NCI-H187 treated with DMSO at 0.1 percent for 48 hours (cell line): ENCODE measurements at places on chromosomes 13 and 19.

DNA sequence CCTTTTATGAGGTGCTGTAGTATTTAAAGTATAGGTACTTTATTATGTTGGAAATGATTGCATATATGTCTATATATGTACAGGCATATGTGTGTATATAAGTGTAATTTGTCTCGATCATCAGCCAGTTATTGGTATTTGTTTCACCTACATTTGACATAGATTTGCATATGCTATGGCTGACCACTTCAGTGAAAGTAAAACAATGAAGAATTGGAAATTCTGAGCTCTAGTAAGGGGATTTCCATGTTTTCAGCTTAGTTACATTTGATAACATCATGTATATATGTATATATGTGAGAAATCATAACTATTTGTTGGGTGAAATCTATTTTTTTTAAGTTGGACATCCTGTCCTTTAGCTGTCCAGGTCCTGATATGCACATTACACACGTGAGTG, 1303.9 kb downstream of the EFNB2 start:
- DNase-seq, result no peak

DNA sequence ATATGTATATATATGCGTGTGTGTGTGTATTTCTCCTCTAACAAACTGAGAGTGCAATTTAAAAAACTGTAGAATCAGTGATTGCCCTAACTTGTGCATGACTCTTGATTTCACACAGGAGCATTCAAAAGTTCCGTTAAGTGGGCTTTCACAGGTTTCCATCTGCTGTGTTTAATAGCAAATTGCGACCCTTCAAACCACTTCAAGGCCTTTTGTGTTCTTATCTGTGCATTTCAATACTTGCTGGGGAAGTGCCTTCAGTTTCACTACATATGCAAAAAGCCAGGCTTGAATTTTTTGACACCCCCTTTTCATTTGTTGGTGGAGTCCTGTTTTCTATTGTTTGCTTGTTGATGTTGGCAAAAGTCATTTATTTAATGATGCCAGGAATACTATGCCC, 158.0 kb downstream of the TM9SF2 start:
- peak; percentile 65 for DNase-seq

- DNase-seq, result no peak
Observed at GRCh38 chr19:7977021-7977722, 28.3 kb downstream of the ELAVL1 start.

DNA sequence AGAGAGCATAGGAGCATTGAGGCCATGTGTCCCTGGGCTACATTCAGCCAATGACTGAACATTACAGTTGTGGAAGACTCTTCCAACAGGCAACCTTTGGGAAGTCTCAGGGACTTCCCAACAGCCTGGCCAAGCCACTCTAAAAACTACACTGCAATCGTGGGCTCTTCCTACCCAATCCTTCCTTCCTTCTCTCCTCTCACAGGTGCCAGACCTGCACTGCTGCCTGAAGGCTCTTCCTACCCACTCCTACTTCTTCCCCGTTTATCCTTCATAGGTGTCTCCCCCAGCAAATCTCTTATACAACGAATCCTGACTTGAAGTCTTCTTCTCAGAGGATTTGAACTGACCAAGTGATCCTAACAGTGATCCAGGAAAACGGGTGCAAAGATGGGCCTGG, 47.1 kb upstream of the MBNL2 start:
- no peak for DNase-seq

- no peak for DNase-seq
Observed at GRCh38 chr19:6692027-6692426, 22.1 kb upstream of the TNFSF14 start.

GRCh38 chr19:37251308-37252229, 33.6 kb downstream of the ZNF383 start:
- DNase-seq, result peak; percentile 88

DNA sequence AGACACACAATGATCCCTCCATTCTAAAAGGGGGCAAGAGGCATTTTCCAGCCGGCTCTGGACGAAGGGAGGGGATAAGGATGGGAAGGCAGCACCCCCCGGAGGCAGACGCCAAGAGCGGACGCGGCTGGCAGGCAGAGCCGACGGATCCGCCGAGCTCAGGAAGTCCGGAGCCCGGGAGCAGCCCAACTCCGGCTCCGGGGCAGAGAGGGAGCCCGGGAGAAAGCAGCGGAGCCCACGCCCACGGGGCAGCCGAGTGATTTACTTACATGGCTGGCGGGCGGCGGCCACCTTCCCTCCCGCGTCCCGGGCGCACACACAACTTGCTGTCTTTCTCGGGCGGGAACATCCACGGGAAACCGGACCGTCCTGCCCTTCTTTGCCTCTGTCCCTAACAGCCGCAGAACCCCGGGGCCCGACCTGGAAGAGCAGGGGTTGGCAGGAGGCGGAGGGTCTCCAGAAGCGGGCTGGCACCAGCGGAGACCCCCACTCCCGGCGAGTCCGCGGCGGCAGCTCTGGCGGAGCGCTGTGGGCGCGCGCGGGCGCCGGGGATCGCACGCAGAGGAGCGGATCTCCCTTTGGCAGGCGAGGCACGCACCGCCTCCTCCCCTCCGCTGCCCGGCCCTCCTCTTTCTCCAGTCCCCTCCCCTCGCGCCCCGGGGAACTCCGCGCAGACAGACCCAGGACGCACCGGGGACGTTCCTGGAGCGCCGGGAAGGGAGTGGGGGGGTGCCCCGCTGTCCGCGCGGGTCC, at the start of gene LHFPL6:
TSS of gene LHFPL6 (minus strand) at position 580 of the 753 bp plus-strand sequence.
- DNase-seq, result no peak

DNA sequence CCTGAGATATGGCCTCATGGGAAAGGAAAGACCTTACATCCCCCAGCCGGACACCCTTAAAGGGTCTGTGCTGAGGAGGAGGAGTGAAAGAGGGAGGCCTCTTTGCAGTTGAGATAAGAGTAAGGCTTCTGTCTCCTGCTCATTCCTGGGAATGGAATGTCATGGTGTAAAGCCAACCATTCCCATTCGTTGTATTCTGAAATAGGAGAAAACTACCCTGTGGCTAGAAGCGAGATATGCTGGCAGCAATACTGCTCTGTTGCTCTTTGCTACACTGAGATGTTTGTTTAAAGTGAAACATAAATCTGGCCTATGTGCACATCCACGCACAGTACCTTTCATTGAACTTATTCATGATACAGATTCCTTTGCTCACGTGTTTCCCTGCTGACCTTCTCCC, 783 bp upstream of the ZNF587B start:
- no peak for DNase-seq

DNA sequence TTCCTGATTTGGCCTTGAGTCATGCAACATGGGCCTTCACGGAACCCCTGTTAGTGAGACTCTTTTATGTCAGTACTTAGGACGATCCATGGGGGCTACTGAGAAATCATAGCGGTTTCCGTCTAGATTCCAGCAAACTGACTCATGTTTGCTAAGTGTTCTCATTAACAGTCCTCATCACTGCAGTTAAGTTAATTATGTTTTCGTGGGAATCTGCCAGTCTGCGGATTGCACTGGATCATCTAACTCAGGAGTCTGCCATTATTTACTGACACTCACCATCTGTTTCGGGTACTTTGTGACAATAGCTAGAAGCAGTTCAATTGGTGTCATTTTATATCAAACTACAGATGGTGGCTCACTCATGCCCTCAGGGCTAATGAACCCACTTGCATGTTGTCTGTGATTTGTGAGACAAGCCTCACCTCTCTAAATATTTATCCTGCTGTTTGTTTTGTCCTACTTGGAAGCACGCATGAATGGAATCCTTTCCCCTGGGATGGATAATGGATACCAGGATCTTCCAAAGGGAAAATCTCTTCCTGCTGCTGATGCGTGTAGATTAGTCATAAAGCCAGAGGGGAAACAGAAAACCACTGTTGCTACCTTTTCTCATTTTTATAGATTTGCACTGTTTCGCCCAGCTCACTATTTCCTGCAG, 61.8 kb downstream of the RAB20 start:
- peak; percentile 96 for DNase-seq

DNA sequence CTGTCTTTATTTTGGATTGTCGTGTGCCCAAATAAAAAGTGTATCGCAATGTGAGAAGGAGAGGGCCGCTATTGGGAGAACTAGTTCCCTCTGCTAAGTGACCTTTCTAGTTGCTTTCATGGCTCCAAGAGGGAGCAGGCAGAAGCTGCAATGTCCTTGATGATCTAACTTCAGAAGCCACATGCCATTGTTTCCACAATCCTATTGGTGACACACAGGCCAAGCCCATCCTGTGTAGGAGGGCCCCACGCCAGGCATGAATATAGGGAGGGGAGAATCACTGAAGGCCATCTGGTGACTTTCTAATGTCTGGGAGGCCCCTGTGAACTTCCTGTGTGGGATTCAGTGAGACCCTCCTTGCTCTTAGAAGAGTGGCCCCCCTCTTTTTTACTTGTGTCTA, 47.8 kb upstream of the KPNA3 start:
- DNase-seq, result no peak

DNA sequence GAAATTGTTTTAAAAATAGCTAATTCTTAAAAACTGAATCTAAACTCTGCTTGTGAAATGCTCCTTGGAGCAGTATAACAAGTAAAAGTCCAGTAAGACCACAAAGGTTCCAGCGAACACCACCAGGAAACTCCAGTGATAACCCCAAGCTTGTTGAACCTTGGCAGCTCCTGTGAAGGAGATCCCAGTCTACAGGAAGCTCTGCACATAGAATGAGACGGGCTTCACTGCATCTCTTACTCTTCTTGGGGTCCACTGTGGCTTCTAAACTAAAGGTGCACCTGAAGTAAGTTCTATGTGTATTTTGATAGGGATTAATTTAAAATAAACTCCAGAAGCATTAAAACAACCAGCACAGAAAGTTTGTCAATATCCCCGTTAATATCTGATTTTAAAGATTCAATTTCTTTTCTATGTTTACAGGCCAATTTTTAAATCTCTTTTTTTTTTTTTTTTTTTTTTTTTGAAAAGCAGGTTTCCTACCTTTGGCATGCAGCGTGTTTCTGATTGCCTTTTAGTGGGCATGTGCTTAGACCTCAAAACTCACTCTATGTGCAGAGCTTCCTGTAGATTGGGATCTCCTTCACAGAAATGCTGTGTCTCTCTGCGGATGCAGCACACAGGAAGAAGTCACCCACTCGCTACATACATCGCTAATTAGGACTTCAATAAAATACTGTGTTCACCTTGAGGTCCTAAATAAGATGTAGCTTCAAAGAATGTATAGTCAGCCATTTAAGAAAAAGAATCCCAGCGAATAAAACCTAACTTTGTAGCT, 508.5 kb downstream of the KLF12 start:
- no peak for DNase-seq

GRCh38 chr13:95420501-95420900, 119.2 kb upstream of the ABCC4 start:
- no peak for DNase-seq

DNA sequence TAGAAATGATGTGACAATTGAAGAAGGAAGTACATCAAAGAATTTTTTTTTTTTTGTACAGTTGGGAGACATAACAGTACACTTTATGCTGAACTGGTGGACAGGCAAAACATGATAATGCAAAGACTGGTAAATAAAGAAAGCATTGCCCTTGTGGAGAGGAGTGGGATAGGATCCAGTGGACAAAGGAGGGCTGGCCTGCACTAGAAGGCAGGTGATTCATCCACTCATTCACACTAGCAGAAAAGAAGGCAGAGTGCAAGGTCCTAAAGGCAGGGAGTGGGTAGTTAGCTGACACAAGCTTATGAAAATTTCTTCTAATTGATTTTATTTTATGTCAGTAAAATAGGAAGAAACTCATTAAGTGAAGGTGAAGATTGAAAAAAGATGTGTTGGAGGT, 17.6 kb upstream of the NALCN start:
- no peak for DNase-seq

- DNase-seq, result no peak
Observed at GRCh38 chr19:6204212-6204611, 68.7 kb downstream of the ACSBG2 start.

GRCh38 chr19:33767898-33768413, 28.7 kb upstream of the KCTD15 start:
- no peak for DNase-seq

- DNase-seq, result no peak
Observed at GRCh38 chr13:46489586-46490023, 63.4 kb upstream of the LRCH1 start.

- no peak for DNase-seq
Observed at GRCh38 chr13:105272660-105273631, 1262.5 kb downstream of the EFNB2 start.

- DNase-seq, result no peak
Observed at GRCh38 chr19:6062961-6063575, 47.2 kb downstream of the RFX2 start.

- no peak for DNase-seq
Observed at GRCh38 chr19:4260613-4261191, 13.8 kb downstream of the YJU2 start.

DNA sequence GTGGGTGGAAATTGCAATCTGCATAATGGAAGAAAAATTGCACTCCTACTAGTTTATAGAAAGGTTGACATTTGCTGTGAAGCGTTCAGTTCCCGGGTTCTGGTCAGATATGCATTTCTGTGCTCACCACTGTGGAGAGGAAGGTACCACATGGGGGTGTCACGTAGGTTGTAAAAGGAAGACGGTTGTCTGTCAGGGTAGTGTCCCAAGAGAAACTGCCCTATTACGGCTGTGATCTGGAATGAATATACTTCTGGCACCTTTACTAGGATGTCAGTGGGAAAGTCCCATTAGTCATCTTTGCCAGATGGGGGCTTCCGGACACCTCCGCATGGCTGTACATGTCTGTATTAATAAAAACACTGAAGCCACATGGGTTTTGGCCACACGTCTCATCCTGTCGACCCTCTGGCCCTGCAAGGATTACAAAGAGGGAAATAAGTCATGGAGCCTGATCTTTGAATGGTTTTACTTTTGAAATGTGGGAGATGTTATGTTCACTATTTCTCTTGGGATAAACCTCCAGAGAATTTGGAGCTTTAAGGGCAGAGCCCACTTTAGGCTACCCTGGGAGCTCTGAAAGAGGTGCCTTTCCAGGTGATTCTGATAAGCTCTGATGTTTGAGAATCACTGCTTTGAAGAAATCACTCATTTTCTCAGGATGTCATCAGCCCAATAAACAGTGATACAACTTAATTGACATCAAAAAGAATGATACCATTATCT, 133.9 kb downstream of the AKAP11 start:
- DNase-seq, result no peak

GRCh38 chr13:68597641-68598040, 1367.5 kb upstream of the PCDH9 start:
- DNase-seq, result no peak

- DNase-seq, result no peak
Observed at GRCh38 chr13:94329754-94330551, 149.5 kb downstream of the DCT start.

GRCh38 chr13:63304497-63304896, 1888.8 kb upstream of the PCDH20 start:
- DNase-seq, result no peak
